ENCODE measurements at places on chromosomes 2 and 18.
A peak's percentile ranks its signal among the peaks of the same experiment; 100 is the strongest.

GRCh38 chr2:144358979-144359541 is 160.9 kb downstream of the ZEB2 start:
- DNase-seq, result no peak

GRCh38 chr2:157152362-157152761 is 105.1 kb upstream of the GALNT5 start:
- DNase-seq, result no peak

GRCh38 chr2:67215214-67216055 is 181.7 kb upstream of the ETAA1 start:
- DNase-seq, result peak; percentile 10

DNA sequence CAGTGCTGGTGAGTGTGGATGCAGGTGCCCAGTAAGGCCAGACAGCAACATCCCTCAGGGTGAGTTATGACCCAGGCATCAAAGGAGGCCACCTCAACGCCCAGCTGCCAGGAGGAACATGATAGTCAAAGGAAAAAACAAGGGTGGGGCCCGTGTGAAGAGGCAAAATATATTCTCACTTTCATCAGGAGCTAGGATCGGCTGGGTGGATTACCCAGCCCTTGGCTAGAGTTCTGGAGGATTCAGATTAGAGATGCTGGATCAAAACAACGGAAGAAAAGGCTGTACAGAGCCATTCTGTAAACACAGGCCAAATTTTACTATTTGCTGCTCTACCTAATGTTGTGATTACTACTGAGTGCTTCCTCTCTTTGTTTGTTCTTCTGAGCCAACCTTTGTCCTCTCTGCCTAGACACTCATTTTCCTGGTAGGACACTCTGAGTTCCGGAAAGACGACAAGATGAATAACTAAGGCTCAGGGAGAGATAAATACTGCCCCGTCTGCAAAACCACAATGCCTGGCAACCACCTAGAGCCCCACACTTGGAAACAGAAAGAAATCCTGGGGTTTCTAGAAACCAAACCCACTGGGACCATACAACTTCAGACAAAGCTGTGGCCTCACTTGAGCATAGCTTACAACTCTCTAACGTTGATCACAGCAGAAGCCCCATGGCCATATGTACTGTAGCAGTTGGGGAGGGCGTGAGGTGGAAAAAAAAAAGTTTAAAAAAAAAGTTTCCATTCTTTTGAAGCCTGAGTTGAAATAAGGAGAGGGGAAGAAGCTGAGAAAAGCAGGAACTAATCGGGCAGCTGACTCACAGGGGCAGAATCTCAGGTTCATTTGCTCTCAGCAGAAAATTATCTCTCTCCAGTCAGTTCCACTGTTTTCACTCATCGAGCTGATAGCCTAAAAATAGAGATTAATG is 17.8 kb upstream of the PMAIP1 start:
- no peak for DNase-seq

DNA sequence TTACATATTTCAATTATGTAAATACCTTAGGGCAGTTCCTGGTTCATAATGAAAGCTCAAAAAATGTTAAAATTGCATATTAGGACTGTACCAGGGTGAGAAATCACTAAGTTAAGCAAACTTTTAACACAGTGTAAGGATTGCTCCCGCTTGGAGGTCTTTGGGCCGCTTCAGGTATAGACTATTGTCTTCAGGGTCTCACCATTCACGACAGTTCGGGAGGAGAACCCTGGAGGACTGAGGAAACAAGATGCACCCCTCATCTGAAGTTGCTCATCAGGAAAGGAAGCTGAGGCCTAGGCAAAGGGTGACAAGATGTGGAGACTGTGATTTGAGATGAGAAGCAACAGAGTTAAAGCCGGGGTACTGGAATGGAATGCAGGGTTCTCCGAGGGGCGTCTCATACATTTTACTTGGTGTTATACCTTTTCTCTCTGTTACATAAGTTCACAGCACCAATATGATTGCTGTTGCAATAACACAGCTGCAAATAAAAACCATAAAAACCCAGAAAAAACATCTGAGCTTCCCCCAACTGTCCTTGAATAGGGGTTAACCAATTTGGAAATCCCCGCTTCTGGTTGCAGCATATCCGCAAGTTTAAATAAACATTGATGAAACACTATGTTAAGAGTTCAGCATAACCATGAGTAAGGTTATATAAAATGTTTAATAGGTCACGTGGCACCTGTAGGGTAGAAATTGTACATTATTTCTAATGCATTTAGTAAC is 40.1 kb downstream of the FBXO48 start:
- DNase-seq, result no peak

GRCh38 chr18:74609535-74609934 is 11.9 kb downstream of the ZNF407 start:
- DNase-seq, result no peak

GRCh38 chr2:192201116-192201515 is 6.4 kb upstream of the TMEFF2 start:
- DNase-seq, result no peak

- peak; percentile 27 for DNase-seq
Measured at GRCh38 chr2:202871300-202872141, at the start of gene ICA1L. Gene ICA1L, minus strand, starts transcription at chr2:202871766. Its CDS starts 42,757 bp downstream, at chr2:202829009.

DNA sequence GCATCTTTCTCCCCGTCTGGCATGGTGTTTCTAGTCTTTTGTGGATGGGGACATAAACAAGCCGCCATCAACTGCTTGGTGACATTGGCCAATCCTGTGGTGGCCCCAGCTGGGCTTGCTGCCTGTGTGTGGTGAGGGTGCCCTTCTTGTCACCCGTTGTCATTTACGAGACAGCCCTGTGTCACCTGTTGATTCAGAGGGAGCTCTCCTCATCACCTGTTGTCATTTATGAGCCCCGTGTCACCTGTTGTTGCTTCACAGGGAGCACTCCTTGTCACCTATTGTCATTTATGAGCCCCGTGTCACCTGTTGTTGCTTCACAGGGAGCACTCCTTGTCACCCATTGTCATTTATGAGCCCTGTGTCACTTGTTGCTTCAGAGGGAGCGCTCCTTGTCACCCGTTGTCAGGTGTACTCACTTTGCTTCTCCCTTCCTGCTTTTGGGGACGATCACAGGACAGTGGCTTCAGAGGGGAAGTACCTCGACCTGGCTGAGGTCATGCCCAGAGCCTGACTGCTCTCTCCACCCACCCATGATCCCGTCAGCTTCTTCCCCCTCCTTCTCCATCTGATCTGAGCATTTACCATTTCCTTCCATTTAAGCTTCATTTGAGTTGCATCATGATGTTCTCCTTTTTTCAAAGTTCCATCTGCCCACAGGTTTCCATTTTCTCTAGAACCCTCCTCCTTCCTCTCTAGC is 29.1 kb downstream of the HPCAL1 start:
- no peak for DNase-seq

All from amniotic stem cell (primary cell).